ENCODE measurements at places on chromosomes 1 and 21.

DNA sequence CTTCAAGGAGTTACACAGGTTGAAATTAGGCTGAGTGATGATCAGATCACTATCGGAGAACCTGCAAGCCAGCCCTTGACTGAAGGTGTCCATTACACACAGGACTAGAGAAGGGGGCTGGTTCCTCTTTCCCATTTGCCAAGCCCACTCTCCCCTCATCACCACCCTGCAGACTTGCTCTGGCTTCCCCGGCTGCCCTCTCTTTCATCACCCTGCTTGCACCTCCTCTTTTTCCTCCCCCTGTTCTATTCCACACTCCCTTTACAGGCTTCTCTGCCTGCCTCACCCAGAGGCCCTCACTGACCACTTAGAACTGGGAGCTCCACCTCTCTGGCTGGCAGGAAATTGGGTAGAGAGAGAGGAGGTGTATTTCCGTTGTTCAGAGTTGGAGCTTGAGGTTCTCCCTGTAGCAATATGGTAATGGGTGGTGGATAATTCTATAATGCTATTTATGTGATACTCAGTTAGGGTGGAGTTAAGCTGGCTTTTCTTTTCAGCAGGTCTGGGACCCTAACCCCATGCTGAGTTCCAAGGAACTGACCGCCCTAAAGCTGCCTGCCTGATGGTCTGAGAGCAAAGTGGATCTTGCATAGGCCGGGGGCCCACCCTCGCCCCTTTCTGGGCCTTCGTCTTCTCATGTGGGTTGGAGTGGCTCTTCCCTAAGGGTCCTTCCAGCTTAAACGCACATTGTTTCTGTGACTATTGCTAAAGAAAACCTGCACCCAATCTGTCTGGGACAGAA lies 111.8 kb upstream of the ADAR start:
- DNase-seq, result no peak

GRCh38 chr1:59071289-59071688 lies 225.6 kb upstream of the FGGY start:
- DNase-seq, result no peak

DNA sequence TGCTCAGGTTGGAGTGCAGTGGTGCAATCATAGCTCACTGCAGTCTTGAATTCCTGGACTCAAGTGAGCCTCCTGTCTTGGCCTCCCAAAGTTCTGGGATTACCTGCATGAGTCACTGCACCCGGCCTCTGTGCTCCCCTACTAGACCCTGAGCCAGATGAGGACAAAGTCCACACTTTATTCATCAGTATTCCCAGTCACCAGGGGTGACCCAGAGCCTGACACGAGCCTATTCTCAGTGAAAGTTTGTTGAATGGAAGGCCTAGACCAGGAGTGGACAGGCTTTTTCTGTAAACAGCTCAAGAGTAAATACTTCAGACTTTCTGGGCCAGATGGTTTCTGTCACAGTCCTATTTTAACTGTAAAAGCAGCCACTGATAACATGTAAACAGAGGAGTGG lies 68.2 kb downstream of the MAB21L3 start:
- no peak for DNase-seq

DNA sequence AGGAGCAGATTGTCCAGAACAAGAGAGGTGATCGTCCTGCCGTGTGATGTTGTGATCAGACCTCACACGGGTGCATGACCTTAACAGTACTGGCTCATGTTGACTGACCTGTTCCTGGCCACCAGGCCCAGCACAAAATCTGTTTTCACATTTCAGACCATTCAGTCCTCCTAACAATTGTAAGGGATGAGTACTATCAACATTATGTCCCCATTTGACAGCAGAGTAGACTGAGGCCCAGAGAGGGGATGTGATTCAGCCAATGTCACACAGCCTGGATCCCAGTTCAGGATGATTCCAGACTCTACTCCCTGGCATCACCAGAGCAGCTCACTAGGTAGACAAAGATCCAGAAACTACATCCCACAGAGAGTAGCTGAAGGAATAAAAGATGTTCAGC lies 7.4 kb upstream of the TAS1R2 start:
- DNase-seq, result no peak

DNA sequence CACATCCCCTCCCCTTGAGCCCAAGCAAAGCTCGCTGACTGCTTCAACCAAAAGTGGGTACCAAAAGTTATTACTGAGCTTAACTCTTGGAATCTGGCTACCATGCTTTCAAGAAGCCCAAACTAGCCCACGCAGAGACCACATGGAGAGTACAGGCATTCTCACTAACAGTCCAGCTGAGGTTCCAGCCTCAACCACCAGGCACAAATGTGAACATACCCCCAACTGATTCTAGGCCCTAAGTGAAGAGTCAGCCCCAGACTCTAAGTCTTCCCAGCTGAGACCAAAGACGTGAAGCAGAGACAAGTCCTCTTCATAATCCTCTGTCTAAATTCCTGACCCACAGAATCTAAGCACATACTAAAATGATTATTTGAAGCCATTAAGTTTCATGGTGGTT lies 36.8 kb downstream of the EVI5 start:
- no peak for DNase-seq
